Type B pancreatic cell (in vitro differentiated cells): ENCODE measurements at places on chromosomes 4 and X. TPM values are rescaled to one million over a fixed set of nuclear protein-coding genes. Genes with fewer than 3 reads are reported as not detected.

- H3K4me3 ChIP-seq, result no peak overlapping the region
- no peaks in the 10 kb centered on the region for H3K4me1 ChIP-seq
- no peaks in the 10 kb centered on the region for H3K36me3 ChIP-seq
- peaks cover 3% of the 10 kb centered on the region for H3K27me3 ChIP-seq
- no peak overlapping the region for H3K27ac ChIP-seq
Measured at GRCh38 chr4:111707491-111707890, 437.8 kb upstream of the FAM241A start.

GRCh38 chrX:6885909-6886308 is 261.6 kb upstream of the STS start:
- no peak for DNase-seq
- H3K4me1 ChIP-seq, result no peaks in the 10 kb centered on the region
- H3K27ac ChIP-seq, result no peak overlapping the region
- no peaks in the 10 kb centered on the region for H3K27me3 ChIP-seq
- no peak overlapping the region for H3K4me3 ChIP-seq

DNA sequence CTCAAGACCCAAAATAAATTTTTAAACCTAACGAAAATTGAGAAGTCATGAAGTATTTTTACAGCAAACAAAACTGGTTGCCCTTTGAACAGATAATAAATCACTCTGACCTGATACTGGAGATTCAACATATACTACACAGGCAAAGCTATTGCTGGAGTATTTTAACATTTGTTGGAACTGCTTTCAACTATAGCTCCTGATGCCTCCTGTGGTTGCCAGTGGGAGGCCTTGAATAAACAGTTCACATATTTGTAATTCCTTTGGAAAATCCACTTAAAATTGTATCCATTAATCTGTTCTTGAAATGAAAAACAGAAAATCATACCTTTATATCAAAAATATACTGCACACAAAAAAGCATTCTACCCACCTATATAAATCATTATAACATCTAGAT is 605.1 kb downstream of the KCTD8 start:
- no peaks in the 10 kb centered on the region for H3K27me3 ChIP-seq
- H3K4me1 ChIP-seq, result peaks cover 15% of the 10 kb centered on the region
- no peak overlapping the region for H3K27ac ChIP-seq
- DNase-seq, result no peak
- no peaks in the 10 kb centered on the region for H3K36me3 ChIP-seq
- no peak overlapping the region for H3K4me3 ChIP-seq

- no peaks in the 10 kb centered on the region for H3K27me3 ChIP-seq
- no peaks in the 10 kb centered on the region for H3K36me3 ChIP-seq
- H3K27ac ChIP-seq, result no peak overlapping the region
- no peak for DNase-seq
Measured at GRCh38 chrX:31500921-31501320, 429.1 kb upstream of the FTHL17 start.

DNA sequence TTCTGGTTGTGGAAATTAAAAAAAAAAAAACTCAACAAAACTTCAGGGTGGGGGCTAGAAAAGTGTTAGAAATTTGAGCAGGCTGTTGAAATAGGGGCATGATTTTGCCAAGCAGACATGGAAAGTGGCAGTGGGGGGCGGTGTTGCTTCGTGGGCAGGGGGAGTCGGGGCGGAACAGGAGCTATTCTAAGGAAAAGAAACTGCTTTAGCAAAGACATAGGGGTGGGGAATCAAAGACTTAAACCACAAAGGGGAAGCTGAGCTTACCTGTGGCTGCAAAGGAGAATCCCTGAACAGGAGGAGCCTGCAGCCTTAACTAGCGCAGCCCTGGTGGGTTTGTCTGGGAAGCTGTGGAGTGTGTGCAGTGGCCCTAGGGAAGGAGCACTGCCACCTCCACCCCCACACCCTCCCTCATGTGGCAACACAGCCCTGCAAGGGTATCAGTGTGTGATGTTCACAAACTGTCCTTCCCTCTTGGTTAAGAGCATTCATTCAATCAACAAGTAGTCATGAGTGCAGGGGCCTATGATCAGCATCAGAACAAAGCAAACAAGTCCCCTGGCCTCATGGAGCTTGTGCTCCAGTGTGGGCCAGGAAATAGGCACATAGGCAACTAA is 20.5 kb downstream of the SEL1L3 start:
- H3K4me1 ChIP-seq, result peaks cover 4% of the 10 kb centered on the region
- no peak for DNase-seq
- peaks cover 3% of the 10 kb centered on the region for H3K36me3 ChIP-seq

DNA sequence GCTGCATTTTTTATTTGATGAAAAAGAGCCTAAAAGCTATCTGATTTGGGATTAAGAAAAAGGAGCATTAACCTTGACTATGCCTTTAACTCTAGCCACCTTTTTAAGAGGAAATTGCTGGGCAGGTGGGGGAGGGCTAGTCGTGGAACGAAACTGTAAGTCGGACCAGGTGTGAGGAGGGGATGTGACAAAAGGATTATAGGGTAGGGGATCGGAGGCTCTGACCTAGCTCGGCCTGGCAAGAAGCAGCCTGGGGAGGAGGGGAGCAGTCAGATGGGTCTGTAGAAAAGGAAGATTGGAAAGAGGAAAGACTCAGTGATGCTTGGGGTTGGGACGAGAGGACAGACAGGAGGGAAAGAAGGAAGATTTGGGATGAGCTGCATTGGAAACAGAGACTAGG is 21.1 kb upstream of the SPCS3 start:
- no peaks in the 10 kb centered on the region for H3K4me1 ChIP-seq
- no peaks in the 10 kb centered on the region for H3K27me3 ChIP-seq
- no peak for DNase-seq

DNA sequence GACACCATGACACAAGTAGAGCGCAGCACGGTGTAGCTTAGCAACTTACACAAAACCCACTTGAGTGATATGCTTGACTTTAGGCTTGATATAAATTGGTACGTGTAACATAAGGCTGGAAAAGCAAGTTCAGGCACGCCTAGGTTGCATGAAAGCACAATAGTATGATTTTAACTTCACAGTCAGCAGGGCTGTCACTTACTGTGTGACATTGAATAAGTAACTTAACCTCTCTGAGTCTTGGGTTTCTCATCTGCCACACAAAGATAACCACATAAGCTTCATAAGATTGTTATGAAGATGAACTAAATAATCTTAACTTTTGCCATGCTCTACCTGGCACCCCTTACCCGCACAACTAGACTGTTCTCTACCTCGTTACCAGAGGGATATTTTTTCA is 9.5 kb downstream of the SRD5A3 start:
- H3K36me3 ChIP-seq, result peaks cover 25% of the 10 kb centered on the region
- no peak for DNase-seq
- H3K27me3 ChIP-seq, result no peaks in the 10 kb centered on the region
- no peak overlapping the region for H3K27ac ChIP-seq
- H3K4me3 ChIP-seq, result no peak overlapping the region
- no peaks in the 10 kb centered on the region for H3K4me1 ChIP-seq

- H3K27ac ChIP-seq, result no peak overlapping the region
- H3K36me3 ChIP-seq, result peaks cover 5% of the 10 kb centered on the region
- DNase-seq, result no peak
- H3K27me3 ChIP-seq, result no peaks in the 10 kb centered on the region
- H3K4me1 ChIP-seq, result peaks cover 7% of the 10 kb centered on the region
Measured at GRCh38 chr4:41189666-41190065, 24.7 kb downstream of the APBB2 start.

DNA sequence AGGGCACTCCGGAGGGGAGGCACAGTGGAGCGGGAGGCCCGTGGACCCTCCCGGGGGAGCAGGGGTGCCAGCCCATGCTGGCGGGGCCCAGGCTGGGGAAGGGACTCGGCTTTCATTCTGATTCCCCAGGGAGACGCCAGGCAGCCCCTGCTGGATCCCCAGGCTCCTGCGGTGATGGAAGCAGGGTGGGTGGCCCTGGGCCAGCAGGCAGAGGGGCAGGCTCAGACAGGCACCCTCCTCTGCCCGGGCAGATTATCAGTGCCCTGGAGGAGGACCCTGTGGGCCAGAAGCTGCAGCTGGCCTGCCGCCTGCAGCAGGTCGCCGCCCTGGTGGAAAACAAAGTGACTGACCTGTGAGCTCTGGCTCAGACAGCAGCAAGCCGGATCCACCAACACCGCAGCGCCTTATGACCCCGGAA is 2.1 kb upstream of the SRPK3 start:
- no peak overlapping the region for H3K4me3 ChIP-seq
- no peaks in the 10 kb centered on the region for H3K36me3 ChIP-seq
- DNase-seq, result no peak
- no peaks in the 10 kb centered on the region for H3K27me3 ChIP-seq

- H3K27ac ChIP-seq, result no peak overlapping the region
- no peaks in the 10 kb centered on the region for H3K36me3 ChIP-seq
- no peaks in the 10 kb centered on the region for H3K4me1 ChIP-seq
- DNase-seq, result no peak
- H3K4me3 ChIP-seq, result no peak overlapping the region
Measured at GRCh38 chrX:53133400-53133799, 39.5 kb downstream of the KANTR start.

DNA sequence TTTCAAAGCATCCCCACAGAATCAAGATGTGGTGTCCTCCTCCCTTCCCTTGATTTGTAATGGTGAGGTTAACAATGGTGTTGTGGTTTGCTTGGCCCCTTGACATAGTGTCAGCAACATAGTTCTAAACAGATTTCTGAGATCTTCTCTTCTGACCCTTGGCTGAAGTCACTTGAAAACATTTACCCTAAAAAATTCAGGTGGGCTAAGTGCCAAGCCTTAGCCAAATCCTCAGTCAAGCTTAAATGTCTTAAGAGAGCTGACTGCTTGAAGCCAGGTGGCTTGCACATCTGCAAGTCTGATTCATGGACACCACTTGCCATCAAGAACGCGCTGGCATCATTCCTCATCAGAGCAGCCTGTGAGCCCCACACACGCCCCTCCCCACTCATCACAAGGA is 173.2 kb downstream of the MGST2 start:
- peaks cover 57% of the 10 kb centered on the region for H3K4me1 ChIP-seq
- H3K27ac ChIP-seq, result no peak overlapping the region
- DNase-seq, result no peak
- no peaks in the 10 kb centered on the region for H3K36me3 ChIP-seq
- H3K4me3 ChIP-seq, result no peak overlapping the region

DNA sequence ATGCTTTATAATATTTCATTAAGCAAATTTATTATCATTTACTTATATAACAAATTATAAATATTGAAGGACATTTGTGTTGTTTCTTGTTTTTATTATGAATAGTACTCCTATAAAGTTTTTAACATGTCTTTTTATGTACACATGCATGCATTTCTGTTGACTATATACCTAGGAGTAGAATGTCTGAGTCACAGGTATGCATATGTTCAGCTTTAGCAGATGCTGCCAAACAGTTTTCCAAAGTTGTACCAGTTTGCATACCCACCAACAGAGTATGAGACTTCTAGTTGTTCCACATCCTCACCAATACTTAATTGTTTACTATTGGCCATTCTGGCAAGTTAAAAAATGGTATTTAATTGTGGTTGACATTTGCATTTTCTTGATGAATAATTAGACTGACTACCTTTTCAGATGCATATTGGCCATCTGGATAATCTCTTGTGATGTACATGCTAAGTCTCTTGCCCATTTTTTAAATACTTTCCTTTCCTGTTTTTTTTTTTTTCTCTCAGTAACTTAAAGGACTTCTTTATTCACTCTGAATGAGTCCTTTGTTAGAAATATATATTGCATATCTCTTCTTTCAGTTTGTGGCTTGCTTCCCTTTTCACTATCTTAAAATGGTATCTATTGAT is 132.2 kb upstream of the TRIM2 start:
- no peaks in the 10 kb centered on the region for H3K36me3 ChIP-seq
- no peak overlapping the region for H3K27ac ChIP-seq
- H3K27me3 ChIP-seq, result no peaks in the 10 kb centered on the region

- no peaks in the 10 kb centered on the region for H3K36me3 ChIP-seq
- DNase-seq, result no peak
- H3K4me3 ChIP-seq, result no peak overlapping the region
Measured at GRCh38 chr4:11735651-11736050, 307.0 kb upstream of the HS3ST1 start.

DNA sequence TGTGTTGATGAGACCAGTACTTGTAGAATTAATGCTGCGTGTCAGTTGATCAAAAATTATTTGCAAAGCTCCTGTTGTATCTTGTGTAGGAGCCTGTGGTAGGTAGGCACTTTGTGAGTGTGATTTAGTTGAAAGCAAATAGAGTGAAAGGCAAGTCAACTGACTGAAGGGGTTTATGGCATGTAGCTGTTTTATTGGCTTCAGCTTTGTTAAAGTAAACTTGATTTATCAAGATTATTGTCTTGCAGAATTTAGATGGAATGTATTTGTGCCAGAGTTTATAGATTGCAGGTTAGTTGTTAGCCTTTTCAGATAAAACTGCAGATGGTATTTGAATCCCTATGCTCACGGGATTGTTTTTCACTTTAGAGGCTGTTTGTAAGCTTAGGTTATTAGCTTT is 128.0 kb downstream of the FRAS1 start:
- H3K27me3 ChIP-seq, result no peaks in the 10 kb centered on the region
- H3K4me1 ChIP-seq, result peaks cover 19% of the 10 kb centered on the region
- H3K27ac ChIP-seq, result no peak overlapping the region
- DNase-seq, result no peak
- no peak overlapping the region for H3K4me3 ChIP-seq
- H3K36me3 ChIP-seq, result peaks cover 11% of the 10 kb centered on the region

- H3K36me3 ChIP-seq, result no peaks in the 10 kb centered on the region
- DNase-seq, result no peak
- H3K27ac ChIP-seq, result no peak overlapping the region
- H3K4me1 ChIP-seq, result peaks cover 27% of the 10 kb centered on the region
Measured at GRCh38 chrX:133249266-133250058, 31.3 kb upstream of the TFDP3 start.

DNA sequence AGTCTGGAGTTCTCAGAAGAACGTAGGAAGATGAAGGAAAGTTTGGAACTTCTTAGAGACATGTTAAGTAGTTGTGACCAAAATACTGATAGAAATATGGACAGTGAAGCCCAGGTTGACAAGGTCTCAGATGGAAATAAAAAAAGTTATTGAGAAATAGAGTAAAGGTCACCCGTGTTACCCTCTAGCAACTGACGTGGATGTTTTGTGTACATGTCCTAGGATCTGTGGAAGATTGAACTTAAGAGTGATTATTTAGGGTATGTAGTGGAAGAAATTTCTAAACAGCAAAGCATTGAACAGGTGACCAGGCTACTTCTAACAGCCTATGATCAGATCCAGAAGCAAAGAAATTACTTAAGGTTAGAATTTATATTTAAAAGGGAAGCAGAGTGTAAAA is 1020.4 kb downstream of the FSTL5 start:
- H3K27ac ChIP-seq, result no peak overlapping the region
- no peaks in the 10 kb centered on the region for H3K27me3 ChIP-seq
- no peaks in the 10 kb centered on the region for H3K36me3 ChIP-seq
- DNase-seq, result no peak

Gene RS1
- 0.14 TPM in 1 of 2 replicates, not detected in the other for total RNA-seq

Gene TMSB15A
- 13.2 and 109 TPM in 2 replicates for total RNA-seq

Gene SATL1
- total RNA-seq, result 0.07 and 0.31 TPM in 2 replicates

Gene ANOS1
- 14.3 and 19.9 TPM in 2 replicates for total RNA-seq

Gene KIAA1210
- total RNA-seq, result not detected in 2 replicates

Gene BMP3
- 5.5 and 10.7 TPM in 2 replicates for total RNA-seq

Gene NUDT11
- total RNA-seq, result 6.1 and 19.3 TPM in 2 replicates

Gene PRR32
- total RNA-seq, result 0.48 TPM in 1 of 2 replicates, not detected in the other

Gene KLHL4
- 4.5 and 11.1 TPM in 2 replicates for total RNA-seq

Gene NIPAL1
- total RNA-seq, result 13.9 and 44.6 TPM in 2 replicates

Gene H2BW2
- total RNA-seq, result not detected in 2 replicates

Gene XG
- 0.55 and 0.63 TPM in 2 replicates for total RNA-seq

Gene PNMA5
- 0.22 TPM in 1 of 2 replicates, not detected in the other for total RNA-seq
